ENCODE measurements at places on chromosomes 12 and 14.

DNA sequence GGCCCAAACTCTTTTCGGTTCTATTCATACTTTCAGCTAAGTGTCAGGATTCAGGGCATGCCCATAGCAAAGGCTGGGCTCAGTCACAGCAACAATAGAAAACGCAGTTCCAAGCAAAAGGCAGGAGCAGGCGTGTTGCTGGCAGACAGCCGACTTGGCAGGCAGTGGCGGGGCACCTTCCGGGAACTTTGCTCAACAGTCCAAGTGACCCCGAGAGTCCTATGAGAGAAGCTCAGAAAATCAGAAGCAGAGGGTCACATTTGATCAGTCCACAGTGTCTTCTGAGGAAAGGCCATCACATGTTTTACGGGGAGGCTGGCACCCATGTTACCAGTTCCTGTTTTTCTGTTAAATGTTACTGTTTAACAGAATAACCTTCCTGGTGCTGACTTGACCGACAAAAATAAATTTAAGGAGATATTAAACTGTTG is 115.0 kb downstream of the DACT1 start:
- no peak for DNase-seq

DNA sequence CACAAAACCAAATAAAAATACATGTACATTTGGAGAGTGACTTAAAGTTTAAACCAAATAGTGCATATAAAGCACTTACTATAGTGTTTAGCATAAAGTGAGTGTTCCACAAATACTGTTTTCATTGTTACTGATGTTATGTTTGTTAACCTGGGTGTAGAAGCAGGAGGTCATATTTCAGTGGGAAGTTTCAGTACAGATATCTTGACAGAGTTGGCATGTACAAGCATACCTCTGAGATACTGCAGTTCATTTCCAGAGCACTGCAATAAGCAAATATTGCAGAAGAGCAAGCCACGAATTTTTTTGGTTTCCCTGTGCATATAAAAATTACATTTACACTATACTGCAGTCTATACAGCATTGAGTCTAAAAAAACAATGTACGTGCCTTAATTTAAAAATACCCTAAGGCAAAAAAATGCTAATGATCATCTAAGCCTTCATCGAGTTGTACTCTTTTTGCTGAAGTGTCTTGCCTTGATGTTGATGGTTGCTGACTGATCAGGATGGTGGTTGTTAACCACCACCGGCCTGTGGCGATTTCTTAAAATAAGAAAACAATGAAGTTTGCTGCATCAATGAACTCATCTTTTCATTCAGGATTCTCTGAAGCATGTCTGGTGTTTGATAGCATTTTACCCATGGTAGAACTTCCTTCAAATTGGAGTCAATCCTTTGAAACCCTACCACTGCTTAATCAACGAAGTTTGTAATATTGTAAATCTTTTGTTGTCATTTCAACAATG is 361.1 kb upstream of the RPL10L start:
- no peak for DNase-seq

DNA sequence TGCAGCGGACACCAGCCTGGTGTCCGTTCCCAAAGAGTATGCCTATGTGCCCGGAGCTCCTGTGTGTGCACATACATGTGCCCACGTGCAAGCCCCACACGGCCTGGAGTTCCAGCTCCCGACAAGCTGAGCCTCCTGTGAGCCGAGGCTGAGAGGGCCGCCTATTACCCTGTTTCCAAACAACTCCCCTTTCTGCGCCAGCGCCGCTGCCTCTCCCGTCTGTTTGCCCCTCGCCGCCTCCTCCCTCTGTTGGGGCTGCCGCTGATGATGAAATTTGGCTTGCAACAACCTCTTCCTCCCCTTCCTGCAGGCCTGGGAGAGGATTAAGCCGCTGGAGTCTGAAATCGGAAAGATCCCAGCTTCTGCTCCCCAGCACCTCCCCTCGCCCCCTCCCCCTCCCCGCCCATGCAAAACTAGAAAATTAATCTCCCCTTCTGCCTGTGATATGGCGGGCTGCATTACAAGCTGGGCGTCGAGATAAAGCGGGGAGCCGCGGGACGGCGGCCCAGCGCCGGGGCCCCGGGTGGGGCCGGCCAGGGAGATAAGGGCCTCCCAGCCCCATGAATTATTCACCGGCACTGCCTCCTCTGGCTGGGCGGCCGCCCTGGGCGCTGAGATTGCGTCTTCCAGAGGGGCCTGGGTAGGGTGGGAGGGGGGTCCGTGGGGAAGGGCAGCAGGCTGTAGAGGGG is 6.8 kb upstream of the ASIC1 start:
- no peak for DNase-seq

- DNase-seq = no peak
These were observed 1182.7 kb downstream of the AACS start for GRCh38 chr12:126247936-126248335.

GRCh38 chr12:8038659-8039114 is 6.2 kb downstream of the FOXJ2 start:
- no peak for DNase-seq

DNA sequence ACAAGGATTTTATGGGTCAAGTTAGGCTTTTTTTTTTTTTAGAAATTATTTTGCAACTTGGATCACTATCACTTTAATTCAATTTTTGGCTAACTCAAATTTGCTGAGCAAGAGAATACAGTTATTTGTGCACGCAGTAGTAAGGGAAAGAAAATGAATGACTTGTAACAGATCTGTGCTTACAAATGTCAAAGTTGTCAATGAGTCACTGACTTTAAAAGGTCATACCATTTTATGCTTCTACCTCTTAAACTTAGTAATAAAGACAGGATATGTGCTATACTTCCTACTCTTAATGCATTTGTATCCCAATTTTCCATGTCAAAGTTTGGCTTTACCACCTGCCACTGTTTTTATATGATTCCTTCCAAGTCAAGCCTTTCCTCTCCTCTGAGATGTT is 131.1 kb upstream of the FBXO33 start:
- DNase-seq = no peak

- DNase-seq = no peak
These were observed 126.1 kb upstream of the PRMT8 start for GRCh38 chr12:3364661-3365462.

DNA sequence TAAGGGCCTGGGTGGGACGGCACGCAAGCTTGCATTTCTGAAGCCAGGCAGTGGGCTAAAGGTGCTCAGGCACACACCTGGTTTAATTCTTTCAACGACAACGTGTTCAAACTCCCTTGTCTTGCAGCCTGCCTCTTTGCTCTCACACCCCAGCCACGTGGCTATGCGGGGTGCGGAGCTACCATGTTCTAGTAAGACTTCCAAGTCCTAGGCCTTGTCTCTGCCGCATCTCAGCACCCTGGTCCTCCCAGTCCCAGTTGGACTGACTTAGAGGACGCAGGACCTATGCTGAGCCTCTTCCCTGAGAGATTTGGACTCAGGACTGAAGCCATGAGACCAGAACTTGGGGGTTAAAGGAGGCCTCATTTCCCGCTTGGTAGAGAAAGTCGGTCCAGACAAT is 62.2 kb downstream of the CLMN start:
- DNase-seq = no peak

GRCh38 chr14:77346495-77346894 is 25.7 kb downstream of the GSTZ1 start:
- no peak for DNase-seq

DNA sequence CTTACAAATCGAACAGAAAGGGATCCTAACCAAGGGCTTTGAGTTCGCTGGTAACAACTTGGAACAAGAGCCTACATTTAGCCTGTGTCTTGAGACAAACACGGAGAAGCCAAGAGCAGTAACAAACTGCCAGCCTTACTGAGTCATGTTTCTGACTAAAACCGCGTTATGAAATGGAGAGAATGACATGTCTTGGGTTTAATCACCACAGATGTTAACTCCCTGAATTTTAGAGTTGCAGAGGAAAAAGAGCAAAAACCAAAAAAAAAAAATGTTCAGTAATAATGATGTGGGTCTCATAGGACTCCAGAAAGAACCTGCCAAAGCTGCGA is 1.0 kb downstream of the BLTP3B start:
- peak; percentile 89 for DNase-seq

GRCh38 chr14:83101846-83102245 is 1568.2 kb upstream of the SEL1L start:
- DNase-seq = no peak

- DNase-seq = no peak
These were observed 60.3 kb downstream of the ATP2B1 start for GRCh38 chr12:89648211-89648930.

DNA sequence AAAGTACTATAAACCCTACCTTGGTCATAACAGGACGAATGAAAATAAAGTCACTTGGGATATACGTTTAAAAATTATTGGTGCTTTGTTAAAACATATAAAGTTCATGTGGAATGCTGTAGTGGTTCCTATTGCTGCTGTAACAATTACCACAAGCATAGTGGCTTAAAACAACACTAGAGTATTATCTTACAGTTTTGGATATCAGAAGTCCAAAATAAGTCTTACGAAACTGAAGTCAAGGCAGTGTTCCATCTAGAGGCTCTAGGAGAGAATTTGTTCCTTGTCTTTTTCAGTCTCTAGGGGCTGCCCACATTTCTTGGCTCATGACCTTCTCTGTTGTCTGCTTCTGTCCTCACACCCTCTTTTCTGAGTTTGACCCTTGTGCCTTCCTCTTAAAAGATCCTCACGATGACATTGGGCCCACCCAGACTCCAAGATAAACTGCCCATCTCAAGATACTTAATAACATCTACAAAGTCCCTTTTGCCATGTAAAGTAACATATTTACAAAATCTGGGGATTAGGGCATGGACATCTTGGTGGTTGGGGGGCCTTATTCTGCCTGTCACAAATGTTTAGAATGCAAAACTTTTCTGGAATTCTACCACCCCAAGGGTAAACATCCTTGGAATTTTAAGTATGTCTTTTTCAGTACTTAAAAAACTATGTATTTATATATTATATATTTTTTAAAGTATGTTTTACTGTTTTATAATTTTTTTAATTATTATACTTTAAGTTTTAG is 178.1 kb downstream of the ETNK1 start:
- no peak for DNase-seq

DNA sequence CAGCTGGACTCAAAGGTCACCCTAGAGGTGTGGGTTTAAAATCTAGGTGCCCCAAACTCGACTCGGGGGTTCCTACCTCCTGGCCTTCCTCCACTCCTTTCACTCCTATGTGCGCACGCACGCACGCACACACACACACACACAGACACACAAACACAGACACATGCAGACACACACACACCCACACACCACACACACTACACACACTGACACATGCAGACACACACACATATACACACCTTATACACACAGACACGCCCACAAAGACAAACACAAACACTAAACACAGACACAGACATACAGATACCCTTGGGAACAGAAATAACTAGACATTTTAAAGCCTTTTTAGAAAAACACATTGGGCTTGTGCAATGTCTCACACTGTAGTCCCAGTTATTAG is 31.8 kb downstream of the GSC start:
- no peak for DNase-seq

GRCh38 chr12:114136631-114137030 is 170.5 kb upstream of the RBM19 start:
- no peak for DNase-seq
